ENCODE measurements at places on chromosomes 5 and 9.

- DNase-seq: no peak
Observed at GRCh38 chr9:14992516-14992915, 82.3 kb upstream of the FREM1 start.

DNA sequence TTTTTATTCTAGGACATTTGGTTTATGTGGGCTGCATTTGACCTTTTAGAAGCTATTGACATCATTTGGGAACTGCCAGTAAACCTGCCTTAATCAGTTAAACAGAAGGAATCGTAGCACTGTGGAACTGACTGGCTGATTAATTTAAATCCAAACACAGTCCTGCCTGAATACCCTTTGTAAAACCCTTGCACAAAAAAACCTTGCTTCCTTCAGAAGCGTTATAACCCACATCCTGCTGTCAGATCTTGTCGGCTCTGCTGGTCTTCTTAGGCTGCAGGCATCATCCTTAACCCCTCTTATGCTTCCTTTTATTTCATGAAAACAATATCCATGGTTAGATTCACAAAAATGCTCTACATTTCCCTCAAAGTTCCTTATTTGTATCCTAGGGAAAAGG lies 46.3 kb downstream of the PAM start:
- no peak for DNase-seq

DNA sequence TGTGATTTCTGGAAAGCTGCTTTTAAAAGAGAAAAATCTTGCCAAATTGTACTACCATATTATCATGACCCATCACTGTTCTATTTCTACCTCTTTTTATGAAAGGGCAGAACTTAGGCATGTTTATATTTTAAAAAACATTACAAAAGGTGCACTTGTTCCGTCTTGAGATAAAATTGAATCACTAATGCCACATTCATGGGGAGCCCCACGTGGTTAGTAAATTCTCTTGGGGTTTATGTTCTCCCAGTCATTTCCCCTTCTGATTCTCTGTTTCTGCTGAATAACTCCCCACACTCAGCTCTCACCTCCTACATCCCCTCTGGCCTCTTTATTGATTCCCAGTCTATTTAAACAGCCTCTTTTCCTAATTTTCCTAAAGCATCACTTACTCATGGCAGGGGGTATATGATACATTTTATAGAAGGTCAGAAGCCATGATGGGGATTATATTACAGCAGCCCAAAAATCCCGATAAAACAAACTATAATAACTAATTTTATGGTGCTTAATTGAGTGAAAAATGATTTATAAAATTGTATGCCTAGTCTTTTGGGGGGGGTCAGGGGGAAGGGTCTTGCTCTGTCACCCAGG lies 19.7 kb upstream of the VLDLR start:
- no peak for DNase-seq

DNA sequence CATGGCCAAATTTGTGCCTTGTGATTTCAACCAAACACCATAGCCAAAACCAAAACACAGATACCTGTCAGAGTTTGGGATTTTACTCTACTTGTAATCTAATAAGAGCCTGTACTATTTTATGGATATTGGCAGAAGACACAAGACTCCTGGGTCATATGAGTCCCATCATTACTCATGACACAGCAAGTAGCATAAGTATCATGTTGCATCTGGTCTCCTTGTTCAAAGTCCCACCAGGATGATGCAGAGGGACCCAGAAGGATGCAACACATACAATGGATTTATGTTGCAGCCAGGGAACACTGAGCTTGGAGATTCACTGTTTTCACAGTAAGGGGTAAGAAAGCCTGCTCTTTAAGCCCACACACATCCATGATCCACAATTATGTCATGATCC lies 13.2 kb upstream of the ACO1 start:
- no peak for DNase-seq

DNA sequence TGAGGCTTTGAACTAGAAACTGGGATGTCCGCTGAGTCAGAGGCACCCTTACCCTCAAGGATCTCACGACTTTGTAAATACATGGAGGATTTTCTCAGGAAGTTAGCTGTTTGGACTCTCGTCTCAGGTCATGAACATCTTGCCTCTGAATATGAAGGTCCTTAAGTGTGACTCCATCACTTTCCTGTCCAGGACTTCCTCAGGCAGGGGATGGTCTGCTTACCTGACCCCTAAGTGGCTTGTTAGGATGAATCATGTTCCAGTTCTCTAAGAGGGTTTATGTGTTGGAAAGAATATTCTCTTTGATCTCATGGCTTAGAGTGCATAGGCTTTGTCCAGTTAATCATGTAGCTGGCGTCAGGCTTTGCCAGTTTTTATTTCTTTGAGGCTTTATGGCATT lies 511.7 kb upstream of the KLF4 start:
- no peak for DNase-seq

DNA sequence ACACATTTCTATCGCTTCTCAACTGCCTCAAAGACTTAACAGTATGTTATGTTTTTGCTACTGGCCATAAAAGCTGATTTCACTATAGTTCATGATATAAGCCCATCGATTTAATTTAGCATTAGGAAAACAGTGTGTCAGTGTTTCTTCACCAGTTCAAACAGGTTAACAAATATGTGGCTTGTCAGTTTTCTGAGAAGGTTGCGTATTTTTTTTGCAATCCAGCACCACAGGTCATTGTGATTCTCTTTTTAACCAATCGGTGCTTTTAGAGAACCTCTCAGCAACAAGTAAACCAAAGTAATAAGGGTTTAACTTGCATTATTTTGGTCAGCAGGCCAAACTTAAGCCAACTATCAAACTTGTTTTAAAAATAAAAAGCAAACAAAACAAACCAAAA lies 409.6 kb downstream of the NFIB start:
- no peak for DNase-seq

DNA sequence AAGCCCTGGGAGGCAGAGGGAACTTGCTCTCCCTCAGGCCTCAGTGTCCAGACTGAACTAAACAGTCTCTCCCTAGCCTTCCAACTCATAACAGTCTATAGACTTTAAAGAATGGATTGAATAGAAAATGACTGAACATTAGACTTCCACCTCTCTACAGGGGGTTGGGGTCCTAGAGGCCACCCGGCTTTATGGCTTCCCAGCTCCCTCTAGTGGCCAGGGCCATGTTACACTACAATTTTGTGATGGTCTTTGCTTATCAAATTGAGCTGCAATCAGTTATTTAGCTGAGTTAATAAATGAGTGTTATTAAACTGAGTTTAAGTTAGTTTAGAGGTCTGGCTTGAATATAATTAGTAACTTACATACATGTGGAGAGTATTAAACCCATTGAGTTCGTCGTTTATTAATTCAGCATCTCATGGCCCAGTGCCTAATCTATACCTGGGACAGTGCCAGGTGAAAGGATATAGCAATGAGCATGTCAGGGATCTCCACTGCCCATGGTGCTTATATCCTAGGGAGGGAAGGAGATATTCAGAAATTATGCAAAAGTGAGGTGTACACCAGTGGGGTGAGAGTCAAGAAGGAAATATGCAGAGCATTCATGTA lies 105.2 kb downstream of the SH3TC2 start:
- no peak for DNase-seq

DNA sequence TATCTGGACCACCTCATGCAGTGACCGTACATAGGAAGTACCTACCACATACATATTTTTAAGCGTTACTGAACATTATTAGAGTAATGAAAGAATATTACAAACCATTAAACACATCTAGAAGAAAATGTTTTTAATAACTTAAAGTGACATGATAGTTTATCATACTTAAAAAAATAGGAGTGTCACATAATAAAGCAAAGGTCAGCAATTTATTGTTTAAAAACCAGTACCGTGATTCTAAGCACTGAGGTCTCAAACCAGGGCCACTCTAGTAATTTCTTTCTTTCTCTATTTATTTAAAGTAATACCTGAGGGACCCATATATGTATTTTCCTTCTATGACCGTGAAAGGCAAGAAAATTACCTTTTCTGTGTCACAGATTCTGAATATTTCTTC lies 216.0 kb downstream of the MLLT3 start:
- no peak for DNase-seq
